ENCODE measurements at places on chromosomes 3 and 15.
A peak's percentile ranks its signal among the peaks of the same experiment; 100 is the strongest.

DNA sequence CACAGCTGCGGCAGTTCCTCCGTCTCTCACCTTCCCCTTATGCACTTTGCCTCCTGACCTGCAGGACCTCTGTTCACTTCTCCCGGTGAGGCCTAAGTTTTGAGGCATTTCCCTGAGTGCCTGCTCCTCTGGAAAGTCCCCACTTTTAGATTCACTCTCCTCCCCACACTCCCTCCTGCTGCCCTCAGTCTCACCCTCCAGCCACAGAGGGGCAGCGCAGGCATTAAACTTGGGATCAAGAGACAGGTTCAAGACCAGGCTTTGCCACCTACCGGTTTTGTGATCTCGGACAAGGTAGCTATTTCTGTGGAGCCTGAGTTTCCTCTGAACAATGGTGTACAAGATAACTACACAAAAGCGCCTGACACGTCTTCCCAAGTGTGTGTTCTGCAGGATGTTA, 19.4 kb downstream of the SLC6A11 start:
- H3K4me1 ChIP-seq: no peaks in the 10 kb centered on the region
- H3K36me3 ChIP-seq: no peaks in the 10 kb centered on the region
- H3K4me3 ChIP-seq: no peak overlapping the region
- peaks cover 74% of the 10 kb centered on the region for H3K27me3 ChIP-seq
- H3K27ac ChIP-seq: no peak overlapping the region

GRCh38 chr3:160368804-160369203, 30.2 kb downstream of the IFT80 start:
- H3K27me3 ChIP-seq: no peaks in the 10 kb centered on the region
- no peaks in the 10 kb centered on the region for H3K4me1 ChIP-seq
- no peak overlapping the region for H3K4me3 ChIP-seq
- H3K27ac ChIP-seq: no peak overlapping the region
- DNase-seq: no peak

- H3K27ac ChIP-seq: no peak overlapping the region
- DNase-seq: no peak
- peaks cover 6% of the 10 kb centered on the region for H3K4me1 ChIP-seq
- H3K4me3 ChIP-seq: no peak overlapping the region
These were observed 26.6 kb upstream of the B3GNT5 start for GRCh38 chr3:183226333-183226890.

DNA sequence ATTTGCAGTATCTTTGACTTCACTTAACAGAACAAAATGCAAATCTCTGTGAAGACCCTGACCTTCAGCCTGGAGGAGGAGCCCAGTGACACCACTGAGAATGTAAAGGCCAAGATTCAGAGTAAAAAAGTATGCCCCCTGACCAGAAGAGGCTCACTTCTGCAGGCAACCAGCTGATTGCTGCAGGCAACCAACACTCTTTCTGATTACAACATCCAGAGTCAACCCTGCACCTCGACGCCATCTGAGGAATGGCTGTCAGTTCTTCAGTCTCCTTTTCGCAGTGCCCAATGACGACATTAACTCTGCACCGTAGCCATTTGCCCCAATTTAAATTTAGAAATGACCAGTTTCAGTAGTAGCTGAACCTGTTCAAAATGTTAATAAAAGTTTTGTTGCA, 14.9 kb downstream of the ATP13A3 start:
- no peaks in the 10 kb centered on the region for H3K27me3 ChIP-seq
- H3K4me3 ChIP-seq: no peak overlapping the region
- DNase-seq: no peak
- H3K4me1 ChIP-seq: peaks cover 18% of the 10 kb centered on the region

GRCh38 chr3:16382845-16383244, 117.8 kb downstream of the OXNAD1 start:
- peaks cover 2% of the 10 kb centered on the region for H3K36me3 ChIP-seq
- DNase-seq: no peak
- no peaks in the 10 kb centered on the region for H3K27me3 ChIP-seq
- peak overlapping the region; percentile 91 for H3K27ac ChIP-seq

DNA sequence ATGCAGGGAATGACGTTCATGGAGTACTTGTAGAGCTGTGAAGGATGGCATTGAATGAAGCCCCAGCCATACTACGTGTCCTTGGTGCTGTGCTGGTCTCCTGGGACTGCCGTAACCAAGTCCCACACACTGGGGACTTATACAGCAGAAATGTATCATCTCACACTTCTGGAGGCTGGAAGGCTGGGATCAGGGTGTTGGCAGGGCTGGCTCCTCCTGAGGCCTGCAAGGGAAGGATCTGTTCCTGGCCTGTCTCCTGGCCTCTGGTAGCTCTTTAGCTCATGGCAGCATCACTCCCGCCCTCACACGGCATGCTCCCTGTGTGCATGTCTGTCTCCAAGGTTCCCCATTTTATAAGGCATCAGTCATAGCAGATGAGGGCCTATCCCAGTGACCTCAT, 29.5 kb upstream of the GABRG3 start:
- H3K36me3 ChIP-seq: no peaks in the 10 kb centered on the region
- no peak overlapping the region for H3K27ac ChIP-seq
- H3K27me3 ChIP-seq: no peaks in the 10 kb centered on the region
- H3K4me3 ChIP-seq: no peak overlapping the region
- DNase-seq: no peak

DNA sequence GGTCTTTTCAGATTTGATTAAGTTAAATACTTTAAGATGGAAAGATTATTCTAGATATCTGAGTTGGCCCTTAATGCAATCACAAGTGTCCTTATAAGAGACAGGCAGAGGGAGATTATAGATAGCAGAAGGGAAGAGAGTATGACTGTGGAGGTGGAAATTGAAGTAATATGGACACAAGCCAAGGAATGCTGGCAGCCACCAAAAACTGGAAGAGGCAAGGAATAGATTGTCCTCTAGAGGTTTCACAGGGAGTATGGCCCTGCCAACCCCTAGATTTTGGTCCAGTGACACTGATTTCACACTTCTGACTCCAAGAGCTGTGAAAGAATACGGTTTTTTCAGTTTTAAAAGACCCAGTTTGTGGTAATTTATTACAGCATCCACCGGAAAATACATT, 1498.7 kb upstream of the CADM2 start:
- no peak overlapping the region for H3K4me3 ChIP-seq
- H3K27ac ChIP-seq: no peak overlapping the region
- no peaks in the 10 kb centered on the region for H3K4me1 ChIP-seq
- no peaks in the 10 kb centered on the region for H3K36me3 ChIP-seq
- DNase-seq: no peak

- H3K27me3 ChIP-seq: peaks cover 61% of the 10 kb centered on the region
- no peak overlapping the region for H3K4me3 ChIP-seq
- DNase-seq: no peak
- no peaks in the 10 kb centered on the region for H3K36me3 ChIP-seq
These were observed 270.2 kb upstream of the THBS1 start for GRCh38 chr15:39310633-39311032.

DNA sequence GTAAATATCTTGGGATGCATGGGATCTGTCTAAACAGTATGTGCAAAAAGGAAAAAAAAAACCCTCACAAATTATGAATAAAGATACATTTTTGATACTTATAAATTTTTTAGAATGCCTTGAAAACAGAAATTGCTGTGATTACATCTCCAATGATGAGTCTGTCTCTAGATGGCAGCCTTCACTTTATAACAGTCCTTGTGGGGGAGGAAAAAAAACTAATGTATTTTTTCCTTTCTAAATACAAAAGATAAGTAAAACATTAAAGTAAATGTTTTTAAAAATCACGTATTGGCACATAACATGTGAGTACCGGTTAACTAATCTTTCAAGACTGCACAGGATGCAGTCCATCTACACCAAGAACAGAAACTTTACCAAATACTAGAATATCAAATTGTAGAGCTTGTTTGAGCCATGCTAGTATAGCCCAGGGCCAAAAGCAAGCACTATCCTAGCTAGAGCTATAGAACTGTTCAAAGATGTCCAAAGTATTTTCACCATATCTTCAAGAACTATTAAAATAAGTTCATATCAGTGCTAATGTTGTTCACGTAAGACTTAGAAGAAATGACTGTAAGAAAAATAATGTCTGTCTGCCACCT, 206.4 kb downstream of the STAG1 start:
- H3K4me3 ChIP-seq: no peak overlapping the region
- H3K4me1 ChIP-seq: peaks cover 8% of the 10 kb centered on the region
- DNase-seq: no peak
- no peaks in the 10 kb centered on the region for H3K27me3 ChIP-seq
- H3K27ac ChIP-seq: peak overlapping the region; percentile 75

DNA sequence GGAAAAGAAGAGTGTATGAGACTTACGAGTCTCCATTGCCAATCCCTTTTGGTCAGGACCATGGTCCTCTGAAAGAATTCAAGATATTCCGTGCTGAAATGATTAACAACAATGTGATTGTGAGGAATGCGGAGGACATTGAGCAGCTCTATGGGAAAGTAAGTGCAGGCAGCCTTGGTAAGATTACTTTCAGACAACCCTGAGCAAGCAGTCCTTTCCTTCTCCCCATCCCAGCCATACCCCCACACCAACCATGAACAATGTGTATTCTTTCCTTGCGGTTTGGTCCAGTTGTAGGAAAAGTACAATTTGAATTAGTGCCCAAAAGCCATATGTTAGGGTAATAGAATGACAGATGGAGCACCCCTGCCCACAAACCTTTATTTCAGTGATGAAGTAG, 5.6 kb downstream of the TSEN2 start:
- no peak overlapping the region for H3K4me3 ChIP-seq
- no peak overlapping the region for H3K27ac ChIP-seq
- peaks cover 16% of the 10 kb centered on the region for H3K36me3 ChIP-seq
- no peak for DNase-seq
- no peaks in the 10 kb centered on the region for H3K27me3 ChIP-seq
